Activated naive CD4-positive, alpha-beta T cell treated with anti-CD3 and anti-CD28 coated beads, Interleukin-2, amount 50 U/mL, for 72 hours (primary cell): ENCODE measurements at places on chromosomes 11 and 22.

DNA sequence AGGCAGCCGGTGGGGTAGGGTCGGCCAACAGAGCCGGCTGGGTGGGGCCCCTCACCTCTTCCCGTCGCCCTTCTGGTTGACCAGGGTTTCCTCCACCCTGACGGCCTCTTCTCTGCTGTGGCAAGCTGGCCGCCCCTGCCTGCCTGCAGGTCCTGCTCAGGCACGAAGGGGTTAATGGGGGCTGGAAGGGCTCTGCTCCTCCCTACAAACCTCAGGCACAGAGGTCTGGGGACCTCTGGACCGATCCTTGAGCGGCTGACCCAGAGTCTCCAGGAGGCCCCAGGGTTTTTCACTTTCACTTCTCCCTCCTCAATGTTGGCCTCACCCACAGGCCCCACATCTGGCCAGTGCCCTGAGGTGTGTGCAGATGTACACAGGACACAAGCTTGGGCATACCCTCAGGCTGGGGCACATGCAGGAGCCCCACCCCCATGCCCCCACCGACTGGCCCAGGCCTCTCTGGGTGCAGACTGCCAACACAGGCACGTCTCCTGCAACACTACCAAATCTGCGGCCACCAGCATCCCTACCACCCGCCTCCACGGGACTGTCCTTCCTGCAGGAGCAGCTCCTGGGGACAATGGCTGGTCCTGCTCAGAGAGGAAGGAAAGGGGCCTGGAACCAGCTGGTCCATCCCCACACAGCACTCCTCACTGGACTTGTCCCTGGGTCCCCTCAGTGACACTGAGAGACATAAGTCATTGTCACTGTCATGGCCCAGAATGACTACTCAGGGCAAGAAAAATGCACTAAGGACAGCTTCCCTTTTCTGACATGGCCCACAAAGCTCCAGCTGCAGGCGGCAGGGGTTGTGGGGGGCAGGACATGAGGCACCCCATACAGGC is 3.2 kb upstream of the TBX1 start:
- no peak for DNase-seq

DNA sequence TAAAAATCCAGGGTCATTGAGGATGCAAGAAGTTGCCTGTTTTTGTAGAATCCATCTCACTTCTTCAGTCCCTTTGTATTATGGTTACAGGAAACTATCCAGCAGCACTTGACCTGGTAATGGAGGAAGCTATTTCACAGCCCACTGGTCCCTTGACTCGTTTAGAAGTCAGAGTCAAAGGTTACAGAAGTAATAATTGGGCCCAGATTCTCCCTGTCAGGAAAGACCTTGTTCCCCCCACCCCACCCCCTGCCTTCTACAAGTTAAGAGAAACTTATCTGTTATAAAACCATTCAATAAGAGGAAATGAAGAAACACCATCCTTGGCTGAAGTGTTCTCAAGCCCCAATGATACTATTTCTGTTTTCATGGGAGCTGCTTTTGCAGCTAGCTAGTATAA is 65.8 kb downstream of the CSTPP1 start:
- DNase-seq = no peak

DNA sequence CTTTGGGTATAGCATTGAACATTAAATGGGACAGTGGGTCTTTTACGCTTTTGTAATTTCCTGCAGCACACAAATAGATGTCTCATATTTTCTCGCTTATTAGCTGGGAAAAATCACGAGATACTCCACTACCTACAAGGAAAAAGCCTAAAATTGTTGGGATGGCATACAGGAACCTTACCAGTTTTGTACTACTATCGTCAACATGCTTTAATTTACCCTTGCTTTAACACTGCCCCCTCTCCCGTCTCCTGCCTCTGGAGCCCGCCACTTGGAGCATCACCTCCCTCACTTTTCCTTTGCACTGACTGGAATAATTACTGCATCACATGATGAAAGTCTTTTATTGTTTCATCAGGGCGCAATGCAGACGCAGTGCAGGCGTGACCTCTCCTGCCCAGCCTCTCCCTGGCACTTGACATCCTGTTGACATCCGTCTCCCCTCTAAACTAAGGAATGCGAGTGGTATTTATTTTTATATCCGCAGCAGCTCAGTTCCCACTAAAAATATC is 1.0 kb upstream of the FNBP4 start:
- DNase-seq = no peak

GRCh38 chr11:79926707-79927106 is 485.9 kb upstream of the TENM4 start:
- no peak for DNase-seq

GRCh38 chr22:26887916-26888315 is 230.5 kb downstream of the MIAT start:
- no peak for DNase-seq

- no peak for DNase-seq
Observed at GRCh38 chr11:13578514-13579140, 82.8 kb upstream of the PTH start.

DNA sequence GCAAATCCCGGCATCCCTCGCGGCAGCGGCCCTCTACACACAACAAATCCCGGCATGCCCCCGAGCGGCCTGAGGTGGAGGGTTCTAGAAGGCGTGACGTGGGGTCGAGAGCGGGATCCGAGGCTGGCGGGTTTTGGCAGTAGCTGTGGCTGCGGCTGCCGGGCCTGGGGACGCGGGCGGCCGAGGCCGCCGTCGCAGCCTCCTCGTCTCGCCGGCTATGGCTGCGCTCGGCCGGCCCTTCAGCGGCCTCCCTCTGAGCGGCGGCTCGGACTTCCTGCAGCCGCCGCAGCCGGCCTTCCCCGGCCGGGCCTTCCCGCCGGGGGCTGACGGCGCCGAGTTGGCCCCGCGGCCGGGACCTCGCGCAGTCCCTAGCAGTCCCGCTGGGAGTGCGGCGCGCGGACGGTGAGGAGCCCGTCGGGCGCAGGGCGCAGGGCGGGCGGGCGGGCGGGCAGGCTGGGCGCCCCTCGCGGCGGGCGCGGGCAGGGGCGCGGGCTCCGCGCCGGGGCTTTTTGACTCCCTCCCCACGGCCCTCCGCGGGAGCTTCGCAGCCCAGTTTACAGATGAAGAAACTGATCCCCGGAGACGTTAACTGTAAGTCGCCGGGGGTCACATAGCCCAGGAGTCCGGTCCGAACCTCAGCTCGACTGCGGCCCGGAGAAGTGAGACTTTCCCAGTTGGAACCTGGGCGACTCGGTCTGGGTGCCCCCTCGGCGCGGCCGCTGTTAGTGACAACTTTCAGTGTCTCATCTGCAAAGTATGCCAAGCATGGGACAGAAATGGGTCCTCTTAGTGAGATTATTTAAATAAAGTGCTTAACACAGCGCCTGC is at the start of gene CCDC117:
CCDC117 (plus strand) TSS at position 63 of the 828 bp plus-strand sequence; CDS start at position 218, 155 bp downstream.
- DNase-seq = peak; percentile 89

DNA sequence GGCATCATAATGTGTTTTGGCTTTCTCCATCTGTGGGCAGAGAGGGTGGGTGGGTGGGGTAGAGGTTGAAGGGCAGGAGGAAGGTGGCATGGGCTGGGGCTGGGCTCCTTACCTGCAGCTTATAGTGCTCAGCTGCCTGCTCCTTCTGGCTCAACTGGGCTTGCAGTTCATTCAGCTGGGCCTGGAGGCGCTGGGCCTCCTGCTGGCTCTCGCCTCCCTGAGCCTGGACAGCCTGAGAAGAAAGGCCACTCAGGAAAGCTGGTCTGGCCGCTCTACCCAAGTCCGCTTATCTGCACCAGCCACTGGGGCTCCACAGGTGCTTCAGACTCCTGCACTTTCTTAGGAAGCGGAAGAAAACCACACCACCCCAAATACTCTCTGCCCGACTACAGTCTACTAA is 10.4 kb downstream of the IL18BP start:
- DNase-seq = no peak
